ENCODE measurements at places on chromosomes 5 and 9. TPM values are rescaled to one million over a fixed set of nuclear protein-coding genes. Genes with fewer than 3 reads are reported as not detected.
A peak's percentile ranks its signal among the peaks of the same experiment; 100 is the strongest.

- no peaks in the 10 kb centered on the region for H3K36me3 ChIP-seq
- no peaks in the 10 kb centered on the region for H3K4me1 ChIP-seq
- no peak overlapping the region for H3K4me3 ChIP-seq
- no peak overlapping the region for H3K27ac ChIP-seq
Measured at GRCh38 chr9:77614645-77615044, 33.5 kb downstream of the GNA14 start.

GRCh38 chr5:140946578-140946977 lies 19.7 kb upstream of the PCDHAC2 start:
- no peaks in the 10 kb centered on the region for H3K27me3 ChIP-seq
- H3K27ac ChIP-seq, result no peak overlapping the region
- DNase-seq, result no peak
- H3K36me3 ChIP-seq, result no peaks in the 10 kb centered on the region
- no peak overlapping the region for H3K4me3 ChIP-seq
- H3K4me1 ChIP-seq, result no peaks in the 10 kb centered on the region

DNA sequence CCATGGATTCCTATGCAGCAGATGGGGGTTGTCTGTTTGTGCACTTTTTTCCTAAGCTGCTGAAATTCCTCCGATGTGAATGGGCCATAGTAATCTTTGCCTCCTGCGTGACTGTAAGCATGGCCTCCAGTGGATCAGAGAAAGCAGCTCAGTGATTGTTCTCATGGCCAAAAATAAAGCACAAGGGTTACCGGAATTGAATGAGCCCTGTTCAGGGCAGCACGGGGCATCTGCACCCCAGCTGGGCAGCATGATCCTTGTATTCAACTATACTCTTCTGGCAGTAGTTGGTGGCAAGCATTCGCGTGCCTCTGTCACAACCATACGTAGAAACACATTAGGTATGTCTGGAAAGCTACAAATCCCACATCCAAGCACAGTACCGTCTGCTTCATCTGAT lies 193.9 kb downstream of the RORB start:
- H3K27me3 ChIP-seq, result no peaks in the 10 kb centered on the region
- no peaks in the 10 kb centered on the region for H3K36me3 ChIP-seq
- H3K4me3 ChIP-seq, result no peak overlapping the region
- no peak overlapping the region for H3K27ac ChIP-seq
- H3K4me1 ChIP-seq, result no peaks in the 10 kb centered on the region

DNA sequence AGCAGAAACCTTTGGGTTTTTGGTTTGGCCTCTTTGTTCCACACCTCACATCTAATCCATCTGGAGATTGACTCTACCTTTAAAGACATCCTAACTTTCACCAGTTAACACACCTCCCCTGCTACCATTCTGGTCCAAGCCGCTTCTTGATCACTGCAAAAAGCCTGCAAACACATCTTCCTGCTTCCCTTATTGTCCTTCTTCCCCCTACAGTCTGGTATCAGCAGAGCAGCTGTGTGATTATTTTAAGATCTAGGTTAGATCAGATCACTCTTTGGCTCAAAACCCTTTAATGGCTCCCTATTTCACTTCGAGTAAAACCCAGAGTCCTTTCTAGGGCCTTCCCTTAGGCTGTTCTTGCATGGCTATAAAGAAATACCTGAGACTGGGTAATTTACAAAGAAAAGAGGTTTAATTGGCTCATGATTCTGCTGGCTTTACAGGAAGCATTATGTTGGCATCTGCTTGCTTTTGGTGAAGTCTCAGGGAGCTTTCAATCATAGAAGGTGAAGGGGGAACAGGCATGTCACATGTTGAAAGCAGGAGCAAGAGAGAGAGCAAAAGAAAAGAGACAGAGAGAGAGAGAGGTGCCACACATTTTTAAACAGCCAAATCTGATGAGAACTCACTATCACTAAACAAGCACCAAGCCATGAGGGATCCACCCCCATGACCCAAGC lies 1.5 kb upstream of the TEX10 start:
- no peak for DNase-seq
- no peaks in the 10 kb centered on the region for H3K4me1 ChIP-seq
- H3K27ac ChIP-seq, result no peak overlapping the region
- H3K4me3 ChIP-seq, result no peak overlapping the region

- peak overlapping the region; percentile 64 for H3K27ac ChIP-seq
- no peaks in the 10 kb centered on the region for H3K27me3 ChIP-seq
- DNase-seq, result no peak
- no peaks in the 10 kb centered on the region for H3K36me3 ChIP-seq
- H3K4me3 ChIP-seq, result peak overlapping the region; percentile 49
Measured at GRCh38 chr9:125889112-125889475, 141.9 kb downstream of the PBX3 start.

GRCh38 chr5:172151661-172152210 lies 36.3 kb downstream of the STK10 start:
- no peak for DNase-seq
- H3K4me3 ChIP-seq, result no peak overlapping the region
- H3K27me3 ChIP-seq, result no peaks in the 10 kb centered on the region

GRCh38 chr9:11194246-11194645 lies 581.4 kb upstream of the PTPRD start:
- no peaks in the 10 kb centered on the region for H3K27me3 ChIP-seq
- no peaks in the 10 kb centered on the region for H3K36me3 ChIP-seq
- no peaks in the 10 kb centered on the region for H3K4me1 ChIP-seq

GRCh38 chr5:67301285-67301903 lies 104.8 kb upstream of the CD180 start:
- DNase-seq, result peak; percentile 95
- peak overlapping the region; percentile 73 for H3K27ac ChIP-seq
- no peaks in the 10 kb centered on the region for H3K27me3 ChIP-seq
- H3K4me1 ChIP-seq, result peaks cover 21% of the 10 kb centered on the region
- no peaks in the 10 kb centered on the region for H3K36me3 ChIP-seq

DNA sequence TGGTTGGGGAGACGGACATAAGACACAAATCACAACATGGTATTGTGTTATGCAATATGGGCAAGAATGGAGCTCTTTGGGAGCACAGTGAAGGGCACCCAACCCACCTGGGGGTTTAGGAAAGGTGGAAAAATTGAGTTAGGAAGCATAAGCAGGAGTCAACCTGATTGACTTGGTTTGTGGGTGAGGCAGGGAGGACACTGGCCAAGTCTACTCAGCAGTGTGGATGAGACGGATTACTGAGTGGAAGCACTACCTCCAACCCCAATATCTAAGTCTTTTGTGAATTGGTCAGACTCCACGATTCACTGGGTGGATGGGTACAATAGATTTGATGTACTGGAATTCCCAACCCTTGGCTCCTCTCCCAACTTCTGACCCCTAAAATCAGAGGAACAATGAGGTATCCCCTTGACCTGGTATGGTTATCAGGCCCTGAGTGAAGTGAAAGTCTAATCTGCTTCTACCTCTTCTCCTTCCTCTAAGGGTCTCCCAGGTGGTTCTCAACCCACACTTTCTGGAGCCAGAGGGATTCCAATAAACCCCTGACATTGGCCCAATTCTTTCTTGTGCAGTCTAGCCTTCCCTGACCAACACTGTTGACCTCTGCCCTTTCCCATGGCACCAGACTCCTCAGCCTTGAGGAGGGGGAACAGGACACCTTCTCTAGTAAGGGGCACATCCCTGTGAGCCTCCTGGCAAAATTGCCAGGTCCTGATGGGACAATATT lies 5.2 kb downstream of the EGR1 start:
- peaks cover 26% of the 10 kb centered on the region for H3K4me1 ChIP-seq
- no peak overlapping the region for H3K27ac ChIP-seq
- H3K36me3 ChIP-seq, result peaks cover 18% of the 10 kb centered on the region
- no peak overlapping the region for H3K4me3 ChIP-seq
- no peaks in the 10 kb centered on the region for H3K27me3 ChIP-seq
- DNase-seq, result no peak

DNA sequence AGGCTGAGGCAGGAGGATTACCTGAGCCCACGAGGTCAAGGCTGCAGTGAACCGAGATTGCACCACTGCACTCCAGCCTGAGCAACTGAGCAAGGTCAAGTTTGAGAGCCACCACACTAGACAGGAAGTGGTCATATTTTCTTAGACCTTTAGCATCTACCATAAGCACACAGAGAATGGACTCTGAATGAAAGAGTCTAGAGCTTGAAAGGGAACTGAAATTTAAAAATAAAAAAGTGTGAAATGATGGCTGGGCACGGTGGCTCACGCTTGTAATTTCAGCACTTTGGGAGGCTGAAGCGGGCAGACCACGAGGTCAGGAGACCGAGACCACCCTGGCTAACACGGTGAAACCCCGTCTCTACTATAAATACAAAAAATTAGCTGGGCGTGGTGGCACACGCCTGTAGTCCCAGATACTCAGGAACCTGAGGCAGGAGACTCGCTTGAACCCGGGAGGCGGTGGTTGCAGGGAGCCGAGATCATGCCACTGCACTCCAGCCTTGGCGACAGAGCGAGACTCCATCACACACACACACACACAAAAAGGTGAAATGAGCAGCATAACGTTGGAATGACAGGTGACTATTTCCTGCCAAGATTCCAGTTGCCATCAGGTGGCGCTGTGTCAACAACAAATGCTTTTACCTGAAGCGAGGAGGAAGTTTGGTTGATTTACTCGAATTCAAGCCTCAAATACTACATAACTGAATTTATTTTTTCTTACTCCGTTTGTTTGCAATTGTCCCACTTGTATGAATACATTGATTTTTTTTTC lies 21.3 kb upstream of the AK3 start:
- DNase-seq, result peak; percentile 80
- H3K27me3 ChIP-seq, result no peaks in the 10 kb centered on the region
- H3K4me1 ChIP-seq, result no peaks in the 10 kb centered on the region
- H3K27ac ChIP-seq, result no peak overlapping the region

DNA sequence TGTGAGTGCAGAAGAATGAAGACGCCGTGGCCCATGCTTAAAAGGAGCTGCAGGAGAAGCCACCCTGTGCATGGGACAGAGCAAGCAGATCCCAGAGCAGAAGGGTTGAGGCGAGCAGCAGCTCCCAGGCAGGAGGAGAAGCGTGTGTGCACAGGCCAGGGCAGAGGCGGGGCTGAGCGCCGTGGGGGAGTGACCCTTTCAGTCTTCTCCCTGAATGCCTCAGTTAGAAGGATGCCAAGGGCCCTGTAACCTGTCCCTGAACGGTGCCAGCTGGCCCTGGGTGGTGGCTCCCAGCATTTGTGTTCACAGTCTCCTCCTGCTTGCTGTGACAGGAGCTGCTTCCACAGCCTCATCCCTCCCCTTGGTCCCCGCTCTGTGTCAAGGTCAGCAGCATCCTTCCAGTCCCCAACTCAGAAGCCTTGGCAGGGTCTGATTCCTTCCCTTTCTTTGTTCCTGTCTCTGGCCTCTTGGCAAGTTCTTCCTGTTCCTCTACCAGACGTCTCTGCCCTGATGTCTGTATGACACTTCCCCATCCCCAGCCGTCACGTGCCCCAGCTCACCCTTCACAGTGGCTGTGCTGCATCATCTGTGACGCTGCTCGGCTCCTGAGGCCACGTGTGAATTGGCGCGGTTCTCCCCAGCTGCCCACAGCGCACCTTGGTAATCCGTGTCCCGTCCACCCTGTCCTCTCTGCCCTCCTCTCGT lies 5.2 kb downstream of the EXOC3 start:
- DNase-seq, result no peak
- no peaks in the 10 kb centered on the region for H3K27me3 ChIP-seq
- peaks cover 11% of the 10 kb centered on the region for H3K4me1 ChIP-seq
- H3K27ac ChIP-seq, result no peak overlapping the region

GRCh38 chr9:95511952-95512708 lies 4.6 kb downstream of the PTCH1 start:
- H3K4me1 ChIP-seq, result no peaks in the 10 kb centered on the region
- peak overlapping the region; percentile 93 for H3K27ac ChIP-seq
- H3K27me3 ChIP-seq, result no peaks in the 10 kb centered on the region

DNA sequence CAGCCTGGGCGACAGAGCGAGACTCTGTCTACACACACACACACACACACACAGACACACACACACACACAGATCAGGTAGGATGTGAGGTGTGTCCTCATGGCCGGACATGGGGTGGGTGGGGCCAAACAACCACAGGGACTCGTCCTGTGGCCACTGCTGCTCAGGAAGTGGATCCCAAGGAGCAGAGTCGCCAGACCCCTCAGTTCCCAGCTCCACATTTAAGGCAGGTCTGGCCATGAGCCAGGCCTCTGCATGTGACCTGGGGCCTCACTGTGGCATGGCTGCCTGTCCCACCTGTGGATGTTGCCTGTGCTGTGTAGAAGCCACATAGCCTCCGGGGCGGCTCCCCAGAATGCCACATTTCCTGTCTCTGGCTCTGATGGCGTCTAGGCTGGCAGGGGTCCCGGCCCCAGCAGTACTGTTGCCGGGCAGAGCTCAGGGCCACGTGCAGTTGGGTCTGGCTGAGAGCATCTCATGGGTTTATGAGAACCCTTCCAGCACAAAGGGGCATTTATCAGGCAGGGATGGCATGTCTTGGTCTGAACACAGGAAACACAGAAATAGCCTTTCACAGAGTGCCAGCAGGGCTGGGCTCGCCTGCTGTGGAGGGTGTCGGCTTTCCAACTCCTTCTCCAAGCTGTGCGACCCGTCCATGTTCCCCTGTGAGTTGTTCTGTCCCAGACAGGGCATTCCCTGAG lies 9.9 kb upstream of the NINJ1 start:
- no peaks in the 10 kb centered on the region for H3K36me3 ChIP-seq
- H3K27me3 ChIP-seq, result no peaks in the 10 kb centered on the region
- no peak overlapping the region for H3K4me3 ChIP-seq
- H3K4me1 ChIP-seq, result no peaks in the 10 kb centered on the region
- H3K27ac ChIP-seq, result no peak overlapping the region

DNA sequence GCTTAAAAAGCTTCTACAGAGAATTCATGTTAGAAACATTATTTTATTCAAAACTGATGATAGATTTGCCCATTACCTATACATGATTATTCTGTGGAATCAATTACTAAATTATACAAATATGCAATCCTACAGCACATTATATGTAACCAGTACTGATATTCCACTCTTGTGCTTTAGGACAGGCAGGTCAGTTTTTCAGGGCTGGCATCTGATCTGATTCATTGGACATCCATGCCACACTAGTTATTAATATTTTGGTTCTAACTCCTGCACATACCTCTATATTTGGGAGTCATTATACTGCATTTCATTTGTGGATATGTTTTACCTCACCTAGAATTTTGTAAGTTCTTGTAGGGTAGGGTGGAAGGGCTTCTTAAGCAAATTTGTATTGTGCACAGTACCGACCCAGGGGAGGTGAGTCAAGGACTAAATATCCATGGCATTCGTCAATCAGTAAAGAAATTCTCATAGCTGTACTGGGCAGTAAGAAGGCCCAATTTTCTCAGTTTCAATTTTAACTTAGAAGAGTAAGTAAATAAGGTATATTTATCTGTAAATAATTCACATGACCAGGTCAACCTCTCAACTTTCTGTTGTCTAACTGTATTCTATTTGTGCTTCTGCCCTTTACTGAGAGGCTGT lies 33.5 kb downstream of the ELOVL7 start:
- H3K4me3 ChIP-seq, result no peak overlapping the region
- no peaks in the 10 kb centered on the region for H3K4me1 ChIP-seq
- no peak for DNase-seq
- no peak overlapping the region for H3K27ac ChIP-seq

The OR2K2 gene
- not detected for total RNA-seq

The ACTBL2 gene
- total RNA-seq, result 0.12 TPM

The SPEF2 gene
- total RNA-seq, result 2.0 TPM

The SLC1A1 gene
- 2.6 TPM for total RNA-seq

The AJM1 gene
- 3.0 TPM for total RNA-seq

The FRMD3 gene
- 31.4 TPM for total RNA-seq

The ZMAT2 gene
- 21.2 TPM for total RNA-seq
